ENCODE measurements at places on chromosomes 16 and 17.

GRCh38 chr16:12398029-12398682 lies 405.5 kb downstream of the CPPED1 start:
- DNase-seq, result no peak

DNA sequence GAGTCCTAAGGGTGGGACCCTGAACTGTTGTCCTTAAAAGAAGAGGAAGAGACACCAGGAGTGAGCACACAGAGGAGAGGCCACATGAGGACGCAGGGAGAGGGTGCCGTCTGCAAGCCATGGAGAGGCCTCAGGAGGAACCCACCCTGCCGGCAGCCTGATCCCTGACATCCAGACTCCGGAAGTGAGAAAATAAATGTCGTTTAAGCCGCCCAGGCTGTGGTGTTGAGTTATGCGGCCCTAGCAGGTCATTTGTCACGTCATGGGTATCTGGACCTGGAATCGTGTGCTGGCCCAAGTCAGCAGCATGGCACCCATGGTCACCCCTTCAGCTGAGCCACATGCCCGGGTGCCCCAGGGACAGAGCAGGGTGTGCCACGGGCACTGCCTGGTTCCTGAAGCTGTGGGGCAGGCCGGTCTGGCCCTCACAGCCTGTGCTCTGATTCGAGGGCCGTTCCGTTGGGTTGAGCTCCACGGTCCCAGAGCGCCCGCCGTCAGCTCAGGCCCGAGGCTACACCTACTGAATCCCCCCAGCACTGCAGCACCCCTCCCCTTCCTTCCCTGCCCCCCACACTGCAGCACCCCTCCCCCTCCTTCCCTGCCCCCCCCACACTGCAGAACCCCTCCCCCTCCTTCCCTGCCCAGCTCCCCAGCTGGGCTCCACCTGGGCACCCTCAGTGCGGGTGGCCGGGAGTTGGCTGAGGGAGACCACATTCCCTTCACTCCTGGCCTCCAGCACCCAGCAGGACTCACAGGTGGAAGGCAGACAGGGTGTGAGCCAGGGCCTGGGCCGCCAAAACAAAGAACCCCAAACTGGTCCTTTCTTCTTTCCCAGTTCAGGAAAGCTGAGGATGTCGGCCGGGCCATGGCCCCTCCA lies 2.7 kb upstream of the CCDC57 start:
- no peak for DNase-seq

- no peak for DNase-seq
Measured at GRCh38 chr16:88814144-88814502, 2.4 kb upstream of the APRT start.

DNA sequence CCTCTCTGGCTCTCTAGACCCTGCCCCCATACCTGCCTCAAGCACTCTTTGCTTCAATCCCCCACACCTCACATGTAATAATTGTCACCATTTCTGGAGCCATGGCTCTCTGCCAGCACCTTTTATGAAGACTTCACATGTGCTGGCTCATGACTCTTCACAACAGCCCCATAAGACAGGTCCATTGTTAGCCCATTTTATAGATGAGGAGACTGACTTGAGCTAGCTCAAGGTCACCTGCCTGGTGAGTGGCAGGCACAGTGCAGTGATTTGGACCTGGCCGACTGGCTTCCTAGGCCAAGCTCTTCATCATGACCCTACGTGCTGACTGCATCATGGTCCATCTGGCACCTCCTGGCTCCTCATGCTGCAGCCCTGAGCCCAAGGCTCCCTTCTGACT lies 25.0 kb downstream of the FAM20A start:
- DNase-seq, result no peak

DNA sequence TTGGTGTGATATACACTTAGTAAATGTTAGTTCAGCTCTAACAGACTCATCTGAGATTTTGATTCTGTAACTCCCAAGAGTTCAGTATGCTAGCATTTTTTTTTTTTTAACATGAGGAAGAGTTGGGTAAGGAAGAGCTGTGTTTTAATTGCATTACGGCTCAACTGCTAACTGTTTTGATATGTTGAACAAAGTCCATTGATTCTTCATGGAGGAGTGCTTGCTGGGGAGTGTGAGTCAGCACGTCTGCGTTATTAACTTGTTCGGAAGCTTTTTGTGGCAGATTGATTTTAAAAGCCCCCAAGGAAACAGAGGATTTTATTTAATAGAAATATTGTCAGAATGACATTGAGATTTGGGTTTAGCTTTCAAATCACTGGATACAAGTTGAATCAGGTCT lies 45.8 kb downstream of the PITPNC1 start:
- no peak for DNase-seq

DNA sequence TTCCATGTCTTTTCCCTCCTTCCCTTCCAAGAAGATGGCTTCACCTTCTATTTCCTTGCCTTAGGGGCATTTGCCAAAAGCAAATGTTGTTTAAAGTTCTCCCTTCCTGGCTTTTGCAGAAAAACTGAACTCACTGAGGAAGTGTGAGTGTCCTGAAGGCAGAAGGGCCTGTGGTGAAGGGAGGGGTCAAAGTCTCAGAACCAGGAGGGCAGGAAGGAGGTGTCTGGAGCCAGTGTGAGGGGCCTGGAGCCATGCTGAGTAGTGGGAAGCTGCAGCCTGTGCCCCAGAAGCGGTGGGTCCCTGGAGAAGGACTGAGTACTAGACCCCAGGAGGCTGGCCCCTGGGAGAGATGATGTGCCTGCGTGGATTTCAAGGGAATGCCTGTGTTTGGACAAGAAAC lies 23.8 kb upstream of the SUPT4H1 start:
- no peak for DNase-seq

DNA sequence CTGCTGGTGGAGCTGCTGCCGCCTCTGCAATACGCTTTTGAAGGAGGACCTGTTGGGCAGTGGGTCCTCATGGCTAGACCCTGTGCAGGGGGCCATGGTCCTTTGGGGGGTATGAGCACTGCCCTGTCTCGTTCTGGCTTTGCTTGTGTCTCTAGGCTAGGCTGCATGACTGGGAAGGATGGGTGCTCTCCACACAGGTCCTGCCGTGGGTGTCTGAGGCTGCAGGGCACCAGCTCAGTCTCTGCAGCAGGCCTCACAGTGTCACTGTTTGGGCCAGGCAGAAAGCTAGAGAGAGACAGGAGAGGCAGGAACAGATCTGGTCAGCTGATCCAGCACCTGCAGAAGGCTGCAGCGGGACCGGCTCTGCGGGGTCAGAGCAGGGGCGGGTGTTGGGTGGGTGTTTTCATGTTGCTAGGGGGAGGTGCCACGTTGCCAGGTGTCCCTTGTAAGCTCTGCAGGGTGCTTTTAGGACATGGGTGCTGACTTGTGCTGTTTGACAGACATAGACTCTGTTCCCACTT lies 111.4 kb downstream of the SNX29 start:
- no peak for DNase-seq

- no peak for DNase-seq
Measured at GRCh38 chr17:37318931-37319594, 56.7 kb upstream of the C17orf78 start.

GRCh38 chr17:74386386-74386785 lies 19.1 kb downstream of the GPR142 start:
- no peak for DNase-seq

DNA sequence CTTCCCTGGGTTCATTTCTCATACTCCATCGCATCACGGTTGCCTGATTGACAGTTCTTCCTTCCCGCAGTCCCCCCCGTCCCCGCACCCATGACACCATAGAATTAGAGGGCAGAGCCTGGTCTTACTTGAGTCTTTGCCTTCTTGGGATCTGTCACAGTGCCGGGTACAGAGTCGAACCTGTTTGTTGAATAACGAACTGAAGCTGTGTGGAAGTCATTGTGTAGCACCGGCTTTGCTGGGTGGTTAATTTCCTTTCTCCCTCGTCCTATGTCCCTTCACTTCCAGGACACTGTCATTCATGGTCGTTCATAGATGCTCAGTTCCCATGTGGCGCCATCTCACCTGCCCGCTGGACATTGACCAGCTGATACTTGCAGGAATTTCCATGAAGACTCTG lies 315.3 kb downstream of the CPPED1 start:
- no peak for DNase-seq

DNA sequence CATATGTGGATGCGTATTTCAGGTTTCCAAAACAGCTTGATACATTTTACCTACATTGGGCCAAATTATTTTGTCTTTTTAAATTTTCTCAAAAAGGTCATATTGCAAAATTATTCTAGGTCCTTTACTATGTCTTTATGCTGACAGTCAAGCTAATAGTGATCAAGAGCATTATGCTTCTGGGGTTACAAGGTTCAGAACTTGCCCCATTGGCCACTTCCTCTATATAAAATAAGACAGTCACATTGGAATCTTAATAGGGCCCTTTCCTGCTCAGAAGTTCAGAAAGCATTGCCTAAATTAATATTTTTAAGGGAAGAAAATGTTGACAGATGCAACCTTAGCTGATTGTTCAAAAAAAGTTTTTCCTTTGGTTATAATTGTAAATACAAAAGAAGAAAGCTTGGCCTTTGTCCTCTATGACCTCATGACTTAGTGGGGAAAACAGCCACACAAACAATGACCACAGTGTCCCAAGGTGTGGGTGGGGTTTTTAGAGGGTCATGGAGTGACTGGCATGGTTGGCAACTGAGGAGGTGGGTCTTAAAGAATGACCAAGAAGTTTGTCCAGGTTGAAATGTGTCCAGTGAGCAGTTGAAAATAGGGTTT lies 11.8 kb upstream of the RAB11FIP4 start:
- DNase-seq, result no peak

GRCh38 chr16:17301593-17302135 lies 169.1 kb downstream of the XYLT1 start:
- DNase-seq, result no peak

DNA sequence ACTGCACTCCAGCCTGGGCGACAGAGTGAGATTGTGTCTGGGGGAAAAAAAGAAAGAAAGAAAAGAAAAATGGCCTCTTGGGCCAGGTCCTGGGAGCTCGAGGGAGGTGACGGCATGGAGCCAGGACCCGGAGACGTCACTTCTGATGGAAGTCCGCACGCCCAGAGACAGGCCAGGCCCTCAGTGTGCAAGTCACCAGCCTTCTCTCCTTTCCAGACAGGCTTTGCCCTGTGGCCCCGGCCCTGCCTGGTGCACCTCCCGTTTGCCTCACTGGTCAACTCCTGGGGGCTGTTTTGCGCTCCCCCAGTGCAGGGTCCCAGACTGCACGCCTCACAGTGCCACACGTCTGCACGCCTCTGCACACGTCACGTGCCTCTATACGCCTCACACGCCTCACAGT lies 44.1 kb downstream of the CBFA2T3 start:
- DNase-seq, result no peak

GRCh38 chr16:60077861-60078260 lies 1343.7 kb upstream of the GOT2 start:
- no peak for DNase-seq

DNA sequence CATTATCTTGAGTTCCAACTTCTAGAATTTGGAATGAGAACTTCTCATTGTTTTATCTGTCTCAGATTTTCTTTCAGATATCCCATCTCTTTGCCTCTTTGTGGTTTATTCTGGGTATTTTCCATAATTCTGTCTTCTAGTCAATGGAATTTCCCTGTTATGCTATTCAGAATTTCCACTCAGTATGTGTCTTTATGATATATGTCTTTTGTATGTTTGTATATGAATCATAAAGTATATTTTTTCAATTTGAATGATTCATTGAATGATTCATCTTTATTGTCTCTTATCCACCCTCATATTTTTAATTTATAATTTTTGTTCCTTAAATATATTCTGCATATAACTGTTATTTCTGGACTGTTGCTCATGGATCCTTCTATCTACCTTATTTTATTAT lies 729.7 kb upstream of the GOT2 start:
- no peak for DNase-seq

DNA sequence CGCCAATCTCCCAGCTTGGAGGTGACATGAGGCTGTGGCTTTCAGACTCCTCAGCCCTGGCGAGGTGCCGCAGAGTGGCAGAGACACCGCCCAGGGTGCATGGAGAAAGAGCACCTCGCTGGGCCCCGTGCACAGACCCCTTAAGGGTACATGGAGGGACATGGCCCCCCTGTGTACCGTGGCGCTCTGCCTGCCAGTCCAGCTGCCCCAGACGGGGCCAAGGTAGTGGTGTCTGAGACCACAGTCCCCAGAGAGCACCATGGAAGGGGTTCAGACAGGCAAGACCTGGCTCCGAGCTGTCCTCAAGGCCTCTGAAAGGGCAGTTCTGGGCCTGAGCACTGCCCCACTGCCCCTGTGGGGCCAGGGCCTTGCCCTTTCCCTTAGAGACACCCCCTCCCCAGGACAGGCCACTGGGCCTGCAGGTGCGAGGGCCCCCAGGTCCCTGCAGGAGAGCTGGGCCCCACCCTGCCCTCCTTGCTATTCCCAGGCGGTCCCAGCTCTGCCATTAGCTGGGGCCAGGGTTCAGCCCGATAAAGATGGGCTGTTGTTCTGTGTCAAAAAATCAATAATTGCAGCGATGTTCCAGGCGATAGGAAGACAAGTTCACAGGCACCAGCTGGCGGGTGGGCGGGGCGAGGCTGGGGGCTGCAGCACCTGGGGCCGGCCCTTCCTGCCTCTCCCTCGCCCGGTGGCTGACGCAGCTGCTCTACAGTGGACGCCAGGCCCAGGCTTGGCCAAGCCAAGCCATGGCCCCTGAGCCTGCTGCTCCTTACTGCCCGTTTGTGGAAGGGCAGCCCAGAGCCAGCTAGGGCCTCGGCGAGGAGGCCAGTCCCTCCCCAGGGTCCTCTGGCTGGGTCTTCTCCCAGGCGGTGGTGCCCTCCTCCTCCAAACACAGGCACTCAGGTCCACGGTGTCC lies 51.7 kb downstream of the ZFPM1 start:
- no peak for DNase-seq

DNA sequence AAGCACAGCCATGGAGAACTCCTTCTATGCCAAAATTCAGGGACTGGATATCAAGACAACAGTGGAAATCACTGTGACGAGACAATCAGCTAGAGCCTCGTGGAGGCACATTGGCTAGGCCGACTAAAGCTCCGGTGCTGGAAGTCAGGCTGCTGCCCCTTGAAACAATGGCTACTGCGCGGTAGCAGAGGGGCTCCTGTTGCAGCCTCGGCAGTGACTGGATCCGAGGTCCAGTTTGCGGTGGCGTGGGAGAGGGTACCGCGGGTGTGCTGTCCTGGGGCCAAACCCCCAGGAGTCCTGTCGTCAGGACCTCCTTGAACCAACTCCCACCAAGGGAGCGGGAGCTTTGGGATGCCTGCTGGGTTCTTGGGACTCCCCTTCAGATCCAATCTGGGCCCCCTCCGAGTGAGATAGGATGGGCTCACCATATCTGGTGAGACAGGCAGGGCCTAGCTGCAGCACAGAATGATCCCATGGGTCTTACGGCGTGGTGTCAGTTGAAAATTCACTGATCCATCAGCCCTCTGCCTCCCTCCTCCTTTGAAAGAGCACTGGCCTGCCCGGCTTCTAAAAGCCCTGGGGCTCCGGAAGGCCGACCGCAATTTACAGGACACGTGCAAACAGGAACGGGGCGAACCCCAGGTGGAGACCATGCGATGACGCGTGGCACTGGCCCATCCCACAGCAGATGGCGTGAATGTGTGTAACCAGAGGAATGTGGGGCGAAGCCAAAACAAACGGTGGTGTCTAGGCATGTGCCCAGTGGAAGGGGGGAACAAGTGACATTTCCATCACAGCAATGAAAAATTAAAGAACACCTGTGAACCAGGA lies 15.8 kb upstream of the KCNJ18 start:
- DNase-seq, result no peak

Data from T-helper 22 cell (primary cell).